Pancreas (tissue), 10 donors: ENCODE measurements at places on chromosomes 1 and 21.

DNA sequence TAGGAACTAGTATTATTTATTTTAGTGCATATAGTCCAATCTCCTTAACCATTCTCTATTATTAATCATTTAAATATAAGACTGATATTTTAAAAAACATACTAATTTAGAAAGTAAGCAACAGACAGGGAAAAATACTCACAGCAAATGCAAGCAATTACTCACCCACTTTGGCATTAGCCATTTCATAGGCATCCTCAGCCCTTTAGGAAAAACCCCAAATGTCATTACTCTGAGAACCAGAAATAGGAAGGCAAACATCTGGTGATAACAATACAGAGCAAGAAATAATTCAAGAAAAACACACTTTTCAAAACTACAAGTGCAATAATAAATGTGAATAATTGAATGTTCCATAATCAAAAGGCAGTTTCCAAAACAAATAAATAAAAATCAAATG, 545.1 kb downstream of the PLPP3 start:
- DNase-seq, result no peak

DNA sequence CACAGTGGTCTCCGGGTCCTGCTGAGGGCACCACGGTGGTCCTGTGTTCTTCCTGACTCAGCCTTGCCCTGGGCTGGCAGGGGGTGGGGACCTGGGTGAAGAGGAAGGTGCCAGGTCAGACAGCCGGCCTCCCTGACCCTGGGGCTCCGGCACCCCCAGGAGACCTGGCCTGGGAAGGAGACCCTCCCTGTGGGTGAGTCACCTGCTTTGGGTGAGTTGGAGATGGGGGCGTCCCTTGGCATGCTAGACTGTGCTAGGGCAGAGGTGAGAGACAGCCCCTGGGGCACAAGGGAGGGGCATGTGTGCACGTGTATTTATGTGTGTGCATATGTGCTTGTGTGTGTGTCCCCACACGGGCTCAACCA, 23.4 kb downstream of the SPSB1 start:
- no peak for DNase-seq

DNA sequence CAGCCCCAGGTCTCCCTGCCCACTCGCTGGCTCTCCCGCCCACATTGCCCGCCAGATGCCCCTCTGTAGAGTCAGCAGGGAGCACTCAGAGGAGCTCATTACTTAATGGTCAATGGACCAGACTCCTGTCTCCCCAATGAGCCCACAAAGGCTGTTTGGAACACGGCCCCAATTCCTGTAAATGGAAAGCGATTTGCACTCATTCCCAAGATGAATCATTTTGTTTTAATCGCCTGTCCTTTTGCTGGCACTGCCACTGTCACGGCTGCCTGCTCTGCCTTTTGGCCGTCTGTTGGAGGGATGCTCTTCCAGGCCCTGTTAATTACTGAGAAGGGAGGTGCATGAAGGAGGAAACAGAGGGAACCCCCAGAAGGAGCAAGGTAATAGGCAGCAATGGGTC, 44.8 kb upstream of the ATP2B4 start:
- no peak for DNase-seq

DNA sequence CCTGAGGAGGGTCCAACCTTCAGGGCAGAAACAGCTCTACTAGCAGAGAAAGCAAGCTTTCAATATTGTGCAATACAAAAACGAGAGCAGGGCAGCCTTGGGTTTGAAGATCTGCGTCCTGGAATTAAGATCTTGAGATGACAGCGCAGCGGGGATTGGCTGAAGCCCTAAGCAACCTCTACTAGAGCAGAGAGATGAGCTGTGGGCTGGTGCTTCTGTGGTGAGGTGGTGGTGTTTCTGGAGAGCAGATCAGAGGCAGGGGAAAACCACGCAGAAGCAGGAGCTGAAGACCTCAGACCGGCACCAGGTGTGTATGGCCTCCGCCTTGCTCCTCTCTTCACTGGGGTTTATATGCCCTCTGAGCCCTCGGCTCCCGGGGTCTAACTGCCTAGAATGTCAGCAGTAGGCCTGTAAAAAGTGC, 12.5 kb downstream of the TRAF3IP3 start:
- DNase-seq, result no peak

DNA sequence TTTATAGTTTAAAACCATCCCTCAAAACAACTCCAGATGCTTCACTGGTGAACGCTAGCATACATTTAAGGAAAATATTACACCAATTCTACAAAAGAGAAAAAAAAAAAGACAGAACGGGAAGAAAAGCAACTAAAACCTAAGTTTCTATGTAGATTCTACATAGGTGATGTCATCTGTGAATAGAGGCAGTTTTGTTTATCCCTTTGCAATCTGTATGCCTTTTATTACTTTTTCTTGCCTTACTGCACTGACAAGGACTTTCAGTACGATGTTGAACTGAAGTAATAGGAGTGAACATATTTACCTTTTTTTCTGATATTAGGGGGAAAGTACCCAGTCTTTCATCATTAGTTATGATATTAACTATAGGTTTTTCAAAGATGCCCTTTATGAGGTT, 101.7 kb upstream of the HAO2 start:
- DNase-seq, result no peak

GRCh38 chr1:171742577-171742922, 685 bp upstream of the VAMP4 start:
- DNase-seq, result peak; percentile 22

- no peak for DNase-seq
Measured at GRCh38 chr21:33856893-33857527, 58.6 kb downstream of the ATP5PO start.

DNA sequence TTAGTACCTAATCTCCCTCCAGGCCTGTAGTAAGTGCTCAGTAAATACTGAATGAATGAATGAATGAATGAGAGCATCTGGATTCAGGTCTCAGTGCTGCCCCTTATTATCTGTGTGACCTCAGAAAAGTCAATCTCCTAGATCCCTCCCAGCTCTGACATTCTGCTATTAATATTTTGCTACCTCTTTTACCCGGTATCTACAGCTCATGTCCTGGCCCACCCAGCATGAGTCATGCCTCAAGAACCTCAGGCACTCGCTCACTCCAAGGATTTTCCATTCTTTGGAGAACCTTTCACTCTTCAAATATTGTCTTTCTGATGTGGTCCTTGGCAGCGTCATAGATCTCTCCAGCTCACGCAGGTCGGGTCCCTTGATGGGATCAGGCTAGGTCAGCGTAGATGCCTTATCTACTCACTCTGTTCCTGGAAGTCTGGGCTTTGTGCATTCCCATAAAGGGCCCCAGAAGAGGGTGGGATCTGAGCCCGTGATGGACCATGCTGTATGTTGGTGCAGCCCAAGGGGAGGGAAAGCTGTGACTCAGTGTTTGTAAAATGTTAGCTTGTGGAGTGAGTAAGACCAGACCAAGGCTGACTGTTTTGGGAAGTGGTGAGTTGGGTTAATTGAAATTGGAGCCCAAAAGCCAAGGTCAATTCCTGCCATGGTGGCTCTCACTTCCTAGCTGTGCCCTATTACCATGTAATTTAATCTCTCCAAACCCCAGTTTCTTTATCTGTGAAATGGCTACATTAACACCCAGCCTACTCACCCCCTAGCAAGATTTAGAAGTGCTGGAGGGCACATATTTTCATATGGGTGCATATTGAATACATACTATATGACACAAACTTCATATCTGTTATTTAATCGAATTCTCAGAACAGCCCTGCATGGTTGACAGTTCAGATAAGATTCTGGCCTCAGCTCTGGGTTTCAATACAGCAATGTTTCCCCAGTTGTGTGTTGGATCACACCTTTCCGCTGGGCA, 214.1 kb upstream of the USP24 start:
- no peak for DNase-seq

GRCh38 chr1:234972411-234973191, 156.0 kb downstream of the TOMM20 start:
- no peak for DNase-seq

DNA sequence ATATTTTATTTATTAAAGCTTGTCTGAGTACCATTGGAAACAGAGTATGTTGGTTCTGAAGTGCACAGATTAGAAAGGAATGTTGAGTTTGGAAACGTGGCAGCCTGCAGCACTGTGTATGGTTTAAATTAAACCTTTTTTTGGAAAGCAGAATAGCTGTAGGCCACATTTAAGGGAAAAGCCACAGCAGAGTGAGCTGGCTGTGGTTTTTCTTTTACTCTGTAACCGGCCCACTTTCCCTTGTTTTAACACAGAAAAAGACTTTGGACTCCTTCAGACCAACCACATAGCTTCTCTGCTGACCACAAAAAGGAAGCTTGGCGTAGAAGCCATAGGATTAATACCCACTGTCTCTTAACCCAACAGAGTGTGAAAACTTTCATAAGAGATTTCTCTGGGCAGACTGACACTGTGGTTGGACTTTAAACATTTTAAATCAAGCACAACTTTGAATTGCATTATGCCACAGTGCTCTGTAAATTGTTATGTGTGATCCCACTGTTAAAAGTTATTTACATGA, 75.2 kb downstream of the NFIA start:
- no peak for DNase-seq

DNA sequence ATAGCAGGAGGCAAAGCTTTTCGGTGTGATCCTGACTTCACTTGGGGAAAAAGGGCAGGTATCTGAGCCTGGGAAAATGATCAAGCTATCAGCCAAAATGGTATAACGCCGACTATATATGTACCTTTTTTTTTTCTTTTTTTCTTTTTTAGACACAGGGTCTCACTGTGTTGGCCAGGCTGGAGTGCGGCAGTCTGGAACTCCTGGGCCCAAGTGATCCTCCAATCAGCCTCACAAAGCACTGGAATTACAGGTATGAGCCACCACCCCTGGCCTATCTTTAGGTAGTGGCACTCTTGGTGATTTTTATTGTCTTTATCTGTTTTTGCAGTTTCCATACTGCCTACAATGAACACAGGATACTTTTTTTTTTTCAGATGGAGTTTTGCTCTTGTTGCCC, 1.3 kb upstream of the ICMT start:
- DNase-seq, result no peak

- no peak for DNase-seq
Measured at GRCh38 chr21:45203983-45204382, 83.7 kb downstream of the POFUT2 start.

GRCh38 chr1:10710489-10710888, 86.0 kb downstream of the CASZ1 start:
- DNase-seq, result no peak

GRCh38 chr1:12601700-12602658, 16.0 kb downstream of the DHRS3 start:
- DNase-seq, result no peak

DNA sequence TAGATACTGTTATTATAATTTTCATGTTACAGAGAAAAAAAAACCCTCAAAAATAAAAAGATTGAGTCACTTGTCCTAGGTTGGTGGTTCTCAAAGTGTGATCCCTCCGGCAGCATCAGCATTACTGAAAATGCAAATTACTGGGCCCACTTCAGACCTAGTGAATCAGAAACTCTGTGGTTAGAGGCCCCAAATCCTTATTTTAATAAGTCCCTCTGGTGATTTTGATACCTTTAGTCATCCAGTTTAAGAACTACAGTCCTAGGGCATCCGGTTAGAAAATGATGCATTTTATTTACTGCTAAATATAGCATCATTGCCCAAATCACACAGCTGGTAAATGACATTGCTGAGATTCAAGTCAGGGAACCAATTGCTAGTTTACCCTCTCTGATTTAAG, 203.7 kb upstream of the RUNX1 start:
- no peak for DNase-seq

DNA sequence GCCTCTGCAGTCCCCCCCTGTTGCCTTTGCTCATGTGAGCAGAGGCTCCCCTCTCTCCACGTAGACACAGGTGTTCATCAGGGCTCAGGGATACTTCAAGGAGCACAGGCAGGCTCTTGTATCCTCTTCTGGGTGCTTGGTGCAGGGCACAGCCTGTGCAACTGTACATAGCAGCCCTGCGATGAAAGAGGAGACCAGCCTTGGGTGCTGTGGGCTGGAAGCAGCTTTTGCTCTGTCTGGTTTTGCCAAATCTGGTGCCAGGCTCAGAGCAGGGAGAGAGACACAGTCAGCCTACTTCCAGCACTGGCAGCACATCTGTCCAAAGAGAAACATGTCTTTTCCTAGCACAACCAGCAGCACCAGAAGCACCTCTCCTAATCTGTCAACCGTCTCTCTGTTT, 132.1 kb downstream of the ETS2 start:
- DNase-seq, result no peak

GRCh38 chr1:237084341-237085077, 42.5 kb downstream of the RYR2 start:
- DNase-seq, result no peak

GRCh38 chr1:221327954-221328353, 413.9 kb downstream of the DUSP10 start:
- no peak for DNase-seq

DNA sequence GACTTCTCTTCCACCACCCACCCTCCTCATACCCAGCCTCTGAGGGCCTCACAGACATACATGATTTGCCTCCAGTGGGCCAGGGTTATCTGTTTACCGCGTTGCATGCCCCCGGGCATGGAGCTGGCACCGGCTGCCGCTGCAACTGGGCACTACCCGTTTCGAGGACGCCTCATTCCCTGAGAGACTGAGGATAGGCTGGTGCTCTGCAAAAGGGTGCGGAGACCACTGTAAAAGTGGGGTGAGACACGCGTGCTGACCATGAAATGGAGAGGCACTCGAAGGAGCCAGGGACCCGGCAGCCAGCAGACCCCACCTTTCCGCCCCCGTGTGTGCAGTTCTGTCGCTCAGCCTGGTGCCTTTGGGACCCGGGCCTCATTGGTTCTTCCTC, 20.6 kb downstream of the TP73 start:
- peak; percentile 44 for DNase-seq

- DNase-seq, result no peak
Measured at GRCh38 chr1:96473791-96474434, 247.7 kb upstream of the PTBP2 start.

DNA sequence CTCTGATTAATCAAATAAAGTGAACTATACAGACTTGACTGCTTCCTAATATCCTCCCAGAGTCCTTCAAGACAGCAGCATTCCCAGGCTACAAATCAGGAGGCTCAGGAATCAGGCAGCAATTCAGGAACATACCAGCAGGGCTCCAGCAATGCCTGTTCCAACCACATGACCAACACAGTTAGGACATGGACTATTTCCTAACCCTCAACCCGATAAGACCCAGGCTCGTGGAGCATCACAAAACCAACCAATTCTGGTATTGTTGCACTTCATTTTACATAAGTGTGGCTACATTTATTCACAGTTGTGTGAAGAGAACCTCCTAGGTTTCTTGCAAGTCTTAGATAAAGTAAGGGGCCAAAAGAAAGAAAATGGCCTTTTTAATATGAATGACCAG, 546.2 kb upstream of the ADGRL2 start:
- DNase-seq, result no peak

GRCh38 chr1:55280731-55281130, 65.6 kb upstream of the USP24 start:
- DNase-seq, result no peak

DNA sequence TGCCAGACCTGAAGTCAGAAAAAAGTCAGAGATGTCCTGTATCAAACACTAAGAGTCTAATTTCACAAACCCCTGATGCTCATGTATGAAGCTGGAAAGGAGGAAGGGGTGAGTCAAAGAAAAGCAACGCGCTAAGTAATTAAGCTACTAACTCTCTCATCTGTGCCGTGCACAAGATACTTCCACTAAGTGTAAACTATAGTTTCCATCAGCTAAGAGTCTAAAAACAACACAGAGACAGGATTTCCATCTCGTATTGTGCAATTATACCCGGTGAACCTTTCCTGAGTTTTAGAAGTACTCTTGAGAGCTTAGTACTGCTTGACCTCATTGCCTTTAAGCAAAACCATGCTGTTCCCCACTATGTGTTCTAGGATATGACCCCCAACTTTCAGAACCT, 19.0 kb downstream of the DNALI1 start:
- no peak for DNase-seq

- no peak for DNase-seq
Measured at GRCh38 chr1:204177133-204177532, 11.0 kb upstream of the REN start.
